Gastroesophageal sphincter (tissue), 4 donors: ENCODE measurements at places on chromosomes 6 and 20.

DNA sequence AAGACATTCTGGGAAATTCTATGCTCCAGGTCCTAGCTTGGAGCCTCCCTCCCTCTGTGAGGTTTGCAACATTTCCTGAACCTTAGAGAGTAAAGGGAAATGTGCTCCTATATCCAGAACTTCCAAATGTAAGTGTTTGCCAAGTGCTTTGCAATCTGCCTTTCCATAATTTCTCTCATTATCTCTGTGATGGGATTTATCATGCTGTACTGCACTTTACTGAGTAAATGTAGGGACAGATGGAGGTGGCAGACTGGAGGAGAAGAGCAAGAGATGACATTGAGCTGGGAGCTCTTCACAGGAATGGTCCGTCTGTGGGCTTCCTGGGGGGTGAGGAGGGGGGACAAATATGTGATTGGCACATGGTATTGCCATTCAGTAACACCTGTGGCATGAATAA lies 184.3 kb downstream of the SOX4 start:
- H3K36me3 ChIP-seq = no peaks in the 10 kb centered on the region
- no peak overlapping the region for H3K4me3 ChIP-seq
- H3K4me1 ChIP-seq = no peaks in the 10 kb centered on the region
- H3K27me3 ChIP-seq = no peaks in the 10 kb centered on the region
- H3K27ac ChIP-seq = no peak overlapping the region
- ATAC-seq = no peak

- H3K27ac ChIP-seq = peak overlapping the region; percentile 88
- peak overlapping the region; percentile 33 for H3K4me3 ChIP-seq
- peaks cover 92% of the 10 kb centered on the region for H3K4me1 ChIP-seq
- ATAC-seq = no peak
- H3K36me3 ChIP-seq = no peaks in the 10 kb centered on the region
- H3K27me3 ChIP-seq = no peaks in the 10 kb centered on the region
These were observed 12.2 kb downstream of the LAMA5 start for GRCh38 chr20:62354811-62355341.

DNA sequence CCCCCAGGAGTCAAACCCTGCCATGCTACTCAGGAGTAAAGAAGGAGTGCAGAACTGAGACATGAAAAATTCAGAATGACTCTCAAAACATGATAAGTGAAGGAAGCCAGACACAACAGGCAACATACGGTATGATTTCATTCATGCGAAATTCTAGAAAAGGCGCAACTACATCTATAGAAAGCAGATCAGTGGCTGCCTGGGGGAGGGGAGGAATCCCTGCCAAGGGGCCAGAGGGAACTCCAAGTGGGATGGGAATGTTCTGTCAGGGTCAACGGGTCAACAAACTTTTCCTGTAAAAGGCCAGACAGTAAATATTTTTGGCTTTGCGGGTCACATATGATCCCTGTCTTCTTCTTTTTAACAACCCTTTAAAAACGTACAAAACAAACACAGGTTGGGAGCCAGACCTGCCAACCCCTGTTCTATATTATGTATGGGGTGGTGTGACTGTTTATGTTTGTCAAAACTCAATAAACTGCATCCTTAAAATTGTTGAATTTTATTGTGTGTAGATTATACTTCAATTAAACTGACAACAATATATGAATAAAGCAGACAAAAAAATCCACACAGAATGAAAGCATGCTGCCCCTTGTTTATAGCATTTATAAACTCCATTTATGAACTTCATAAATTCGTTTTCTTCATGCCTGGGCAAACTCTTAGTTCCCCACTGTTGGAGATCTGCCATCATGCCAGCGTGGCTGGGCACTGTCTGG lies 56.6 kb upstream of the TRAF3IP2 start:
- peaks cover 87% of the 10 kb centered on the region for H3K4me1 ChIP-seq
- no peak overlapping the region for H3K27ac ChIP-seq
- ATAC-seq = no peak
- H3K27me3 ChIP-seq = no peaks in the 10 kb centered on the region
- no peak overlapping the region for H3K4me3 ChIP-seq

- H3K36me3 ChIP-seq = no peaks in the 10 kb centered on the region
- peak overlapping the region; percentile 81 for H3K27ac ChIP-seq
- ATAC-seq = peak; percentile 8
- H3K4me1 ChIP-seq = no peaks in the 10 kb centered on the region
These were observed 43.8 kb downstream of the POPDC3 start for GRCh38 chr6:105135907-105136430.

DNA sequence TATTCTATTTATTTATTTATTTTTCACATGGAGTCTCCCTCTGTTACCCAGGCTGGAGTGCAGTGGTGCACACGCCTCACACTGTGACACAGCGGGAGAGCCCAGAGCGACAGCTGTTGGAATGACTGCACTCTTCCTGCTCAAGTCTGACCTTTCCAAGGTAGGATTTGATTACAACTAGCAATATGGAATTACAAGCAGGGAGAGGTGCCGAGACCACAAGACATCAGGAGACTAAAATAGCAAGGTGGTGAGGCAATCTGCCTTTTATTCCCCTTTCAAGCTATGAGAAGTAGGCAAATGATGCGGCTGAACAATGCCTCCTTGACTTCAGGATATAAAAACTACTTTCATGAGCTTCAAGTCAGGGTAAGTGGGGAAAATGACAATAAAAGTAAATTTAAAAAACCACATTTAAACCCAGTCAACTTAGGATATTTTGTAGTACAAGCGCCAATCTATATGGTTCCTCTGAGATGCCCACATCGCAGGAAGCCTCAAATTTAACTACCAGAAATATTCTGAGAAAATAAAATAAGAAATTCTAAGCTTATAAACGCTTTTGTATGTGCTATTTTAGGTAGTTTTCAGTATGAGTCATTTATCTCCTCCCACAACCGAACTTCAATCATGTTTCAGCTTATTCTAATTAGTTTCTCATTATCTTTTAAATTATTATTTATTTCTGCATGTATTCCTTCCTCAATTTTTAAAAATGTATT lies 146.9 kb upstream of the SGK1 start:
- no peaks in the 10 kb centered on the region for H3K4me1 ChIP-seq
- no peaks in the 10 kb centered on the region for H3K27me3 ChIP-seq
- no peak overlapping the region for H3K4me3 ChIP-seq
- no peaks in the 10 kb centered on the region for H3K36me3 ChIP-seq
- no peak overlapping the region for H3K27ac ChIP-seq

DNA sequence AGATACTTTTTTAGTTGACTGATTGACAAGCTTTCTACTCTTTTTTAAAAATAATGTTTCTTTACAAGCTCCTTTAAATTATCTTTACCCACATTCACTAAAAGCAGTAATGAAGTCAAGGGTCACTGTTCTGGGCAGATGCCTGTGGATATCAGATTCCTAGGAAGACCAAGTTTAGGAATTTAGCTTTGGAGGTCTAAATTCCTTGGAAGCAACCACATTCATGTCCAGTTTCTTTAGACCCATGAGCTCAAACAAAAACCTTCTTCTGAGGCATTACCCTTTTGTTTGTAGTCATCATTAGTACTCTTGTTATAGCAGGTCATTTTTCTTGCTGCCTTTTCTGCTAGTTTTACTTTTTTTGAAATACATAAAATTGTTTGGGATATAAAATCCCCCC lies 462.9 kb upstream of the JAG1 start:
- no peak for ATAC-seq
- H3K36me3 ChIP-seq = no peaks in the 10 kb centered on the region
- H3K4me3 ChIP-seq = no peak overlapping the region
- no peaks in the 10 kb centered on the region for H3K4me1 ChIP-seq

DNA sequence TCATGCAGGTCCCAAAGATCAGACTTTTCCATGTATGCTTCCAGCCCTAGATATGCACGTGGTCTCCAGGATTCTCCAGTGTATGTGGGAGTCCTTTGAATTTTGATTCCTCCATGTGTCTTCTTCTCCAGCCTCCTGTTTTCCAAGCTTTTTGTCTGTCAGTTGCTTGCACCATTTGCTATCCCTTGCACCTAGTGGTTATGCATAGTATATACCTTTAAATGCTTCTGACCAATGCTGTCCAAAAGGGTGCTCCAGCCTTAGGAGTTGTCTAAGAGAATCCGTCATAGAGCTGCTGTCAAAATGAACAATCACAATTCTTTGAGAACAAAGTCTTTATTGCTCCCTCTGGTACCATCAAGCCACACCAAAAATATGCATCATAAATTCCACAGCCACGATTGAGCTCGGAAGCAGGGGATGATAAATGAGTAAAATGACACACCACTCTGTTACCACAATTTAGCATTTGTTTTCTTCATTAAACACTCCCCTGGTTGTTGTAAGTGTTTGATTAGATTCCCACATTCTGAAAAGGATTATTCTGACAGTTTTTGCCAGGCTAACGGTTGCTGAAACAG lies 706.2 kb upstream of the GJE1 start:
- no peaks in the 10 kb centered on the region for H3K4me1 ChIP-seq
- H3K27ac ChIP-seq = no peak overlapping the region
- no peaks in the 10 kb centered on the region for H3K36me3 ChIP-seq

DNA sequence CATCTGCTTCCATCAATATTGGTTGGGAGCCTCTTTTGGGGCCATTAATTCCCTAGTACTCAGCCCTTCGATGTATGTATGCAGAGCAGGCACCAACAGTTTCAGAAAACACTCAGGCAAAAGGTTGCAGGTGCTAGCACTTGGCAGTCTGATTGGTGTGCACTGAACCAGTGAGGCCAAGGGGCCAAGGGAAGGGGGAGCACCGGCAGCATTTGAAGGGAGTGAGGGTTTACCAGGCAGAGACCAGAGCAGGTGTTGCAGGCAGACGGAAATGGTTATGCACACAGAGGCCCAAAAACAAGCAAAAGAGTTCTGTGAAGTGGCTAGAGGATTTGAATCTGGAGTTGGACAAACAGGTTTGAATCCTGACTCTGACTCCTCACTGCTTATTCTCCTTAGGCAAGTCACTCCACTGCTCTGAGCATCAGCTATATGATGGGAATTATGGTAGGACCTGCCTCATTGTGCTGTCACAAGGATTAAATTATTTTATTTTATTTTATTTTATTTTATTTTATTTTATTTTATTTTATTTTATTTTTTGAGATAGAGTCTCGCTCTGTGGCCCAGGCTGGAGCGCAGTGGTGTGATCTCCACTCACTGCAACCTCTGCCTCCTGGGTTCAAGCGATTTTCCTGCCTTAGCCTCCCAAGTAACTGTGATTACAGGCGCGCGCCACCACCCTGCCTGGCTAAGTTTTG lies 58.1 kb upstream of the SHLD1 start:
- no peaks in the 10 kb centered on the region for H3K36me3 ChIP-seq
- H3K27ac ChIP-seq = no peak overlapping the region
- H3K4me1 ChIP-seq = peaks cover 3% of the 10 kb centered on the region
- no peak for ATAC-seq

DNA sequence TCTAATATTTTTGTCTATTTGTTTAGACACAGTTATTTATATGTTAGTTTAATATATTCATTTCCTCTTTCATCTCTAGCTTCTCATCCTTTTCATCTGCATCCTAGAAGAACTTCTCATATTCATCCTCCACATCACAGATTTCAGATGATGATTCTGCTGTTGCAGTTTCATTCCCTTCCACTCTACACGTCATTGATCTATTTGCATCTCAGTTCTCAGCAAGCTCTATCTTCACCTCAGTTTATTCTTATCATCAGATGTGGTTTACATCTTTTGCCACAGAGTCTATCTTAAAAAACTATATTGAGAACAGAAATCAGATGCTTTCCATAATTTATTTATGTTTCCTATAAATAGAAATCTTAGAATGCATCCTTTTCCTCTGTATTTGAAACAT lies 13.3 kb downstream of the SLC2A12 start:
- no peaks in the 10 kb centered on the region for H3K4me1 ChIP-seq
- no peak overlapping the region for H3K4me3 ChIP-seq
- no peak for ATAC-seq
- H3K27me3 ChIP-seq = no peaks in the 10 kb centered on the region

DNA sequence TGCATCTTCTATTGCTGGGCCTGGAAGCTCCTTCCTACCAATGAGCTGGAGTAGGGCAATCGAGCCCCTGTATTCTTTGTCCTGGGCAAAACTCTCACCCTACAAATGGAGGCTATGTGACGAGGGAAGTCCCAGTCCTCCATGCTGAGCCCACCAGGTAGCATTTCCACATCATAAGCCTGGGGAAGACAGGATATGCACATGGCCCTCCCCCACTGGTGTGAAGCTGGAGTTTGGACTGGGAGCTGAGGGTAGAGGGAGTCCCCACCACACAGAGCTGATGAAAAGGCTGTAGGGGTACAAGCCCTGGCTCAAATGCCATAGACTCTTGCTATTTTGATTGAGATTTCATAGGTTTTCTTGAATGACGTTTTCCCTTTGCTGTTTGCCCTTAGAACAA lies 99.5 kb upstream of the FOXC1 start:
- peaks cover 17% of the 10 kb centered on the region for H3K27me3 ChIP-seq
- ATAC-seq = no peak
- no peaks in the 10 kb centered on the region for H3K4me1 ChIP-seq
